Activated CD4-positive, CD25-positive, alpha-beta regulatory T cell (primary cell): ENCODE measurements at places on chromosomes 6 and 20.

DNA sequence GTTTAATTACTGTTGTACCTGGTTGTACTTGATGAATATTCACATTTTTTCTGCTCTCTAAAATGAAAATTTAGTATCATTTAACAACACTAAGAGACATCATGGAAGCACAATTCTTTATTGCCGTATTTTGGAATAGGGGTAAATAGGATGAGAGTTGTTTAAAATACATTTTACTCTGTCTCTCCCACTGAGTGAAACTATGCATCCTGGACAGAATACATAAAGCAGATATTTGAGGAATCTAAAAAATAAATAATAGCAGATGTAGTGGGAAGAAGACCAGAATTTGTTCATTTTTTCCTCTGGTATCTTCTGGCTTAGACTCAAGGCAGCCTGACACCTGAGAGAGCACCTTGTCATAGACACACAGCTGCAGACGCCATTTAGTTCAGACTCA is 119.1 kb upstream of the AHI1 start:
- DNase-seq = no peak

DNA sequence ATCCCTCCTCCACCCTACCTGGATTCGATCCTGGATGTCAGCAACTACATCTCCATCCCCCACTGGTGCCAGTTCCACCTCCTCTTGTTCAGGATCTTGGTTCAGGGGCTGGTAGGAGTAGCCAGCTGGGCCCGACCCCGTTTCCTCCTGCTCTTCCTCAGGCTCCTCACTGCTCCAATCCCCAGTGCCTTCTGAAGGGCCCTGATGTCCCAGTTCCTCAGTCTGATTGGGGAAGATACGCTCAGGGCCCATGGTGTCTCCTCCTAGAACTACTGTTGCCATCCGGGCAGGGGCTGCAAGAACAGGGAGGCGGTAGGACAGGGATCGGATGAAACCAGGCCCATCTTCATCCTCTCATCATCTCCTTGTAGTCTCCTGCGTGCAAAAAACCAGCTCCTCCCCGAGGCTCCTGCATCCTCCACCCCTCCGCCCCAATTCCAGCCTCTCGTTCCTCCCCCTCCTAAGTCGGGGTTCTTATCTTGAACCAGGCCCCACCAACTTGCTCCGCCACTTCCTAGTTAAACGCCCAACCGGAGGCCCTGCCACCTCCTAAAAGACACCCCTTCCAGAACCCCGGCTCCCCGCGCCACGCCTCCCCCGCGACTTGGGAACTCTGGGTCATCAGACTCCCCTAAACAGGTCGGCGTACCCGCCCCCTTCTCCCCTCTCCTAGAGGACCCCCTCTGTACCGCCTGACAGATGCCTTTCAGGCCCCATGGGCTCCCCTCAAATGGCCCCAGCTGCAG is 476 bp downstream of the MEA1 start:
- DNase-seq = no peak

GRCh38 chr6:6002848-6003620 is 3.7 kb downstream of the NRN1 start:
- no peak for DNase-seq

- DNase-seq = no peak
Measured at GRCh38 chr20:34180460-34181120, 60.6 kb upstream of the ASIP start.

DNA sequence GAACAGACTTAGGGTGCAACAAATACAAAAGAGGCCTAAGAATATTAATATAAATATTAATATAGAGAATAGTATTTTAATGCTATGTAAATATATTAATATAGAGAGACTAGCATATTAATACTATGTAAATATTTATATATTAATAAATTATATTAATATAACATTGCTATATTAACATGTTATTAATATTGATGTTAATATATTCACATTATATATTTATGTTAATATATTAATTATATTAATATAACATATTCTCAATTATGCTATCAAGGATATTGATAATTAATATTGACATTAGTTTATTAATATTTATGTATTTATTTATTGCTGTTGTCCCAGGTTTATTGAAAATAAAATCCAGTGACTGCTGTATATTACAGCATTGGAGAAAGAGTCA is 1.1 kb upstream of the MAS1L start:
- DNase-seq = no peak
